ENCODE measurements at places on chromosomes 1 and 21.

- DNase-seq, result no peak
These were observed 32.3 kb upstream of the TENT5C start for GRCh38 chr1:117573386-117574023.

- no peak for DNase-seq
These were observed 5.6 kb downstream of the SH3BP5L start for GRCh38 chr1:248820041-248820585.

DNA sequence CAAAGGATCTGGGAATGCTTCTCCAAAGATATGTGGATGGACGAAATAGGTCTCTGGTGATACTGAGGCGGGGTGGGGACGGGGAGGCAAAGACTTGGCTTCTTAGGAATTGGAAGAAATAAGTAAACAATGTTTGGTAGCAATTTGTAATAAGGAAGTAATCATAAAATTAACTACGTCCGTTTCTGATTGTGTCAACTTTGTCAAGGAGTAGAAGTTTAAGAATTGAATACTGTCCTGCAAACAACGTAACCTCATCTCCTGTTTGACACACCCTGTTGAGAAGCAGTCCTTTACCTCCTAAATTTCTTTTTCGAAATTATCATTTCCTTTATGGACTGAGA lies 471 bp downstream of the POLR3C start:
- no peak for DNase-seq

DNA sequence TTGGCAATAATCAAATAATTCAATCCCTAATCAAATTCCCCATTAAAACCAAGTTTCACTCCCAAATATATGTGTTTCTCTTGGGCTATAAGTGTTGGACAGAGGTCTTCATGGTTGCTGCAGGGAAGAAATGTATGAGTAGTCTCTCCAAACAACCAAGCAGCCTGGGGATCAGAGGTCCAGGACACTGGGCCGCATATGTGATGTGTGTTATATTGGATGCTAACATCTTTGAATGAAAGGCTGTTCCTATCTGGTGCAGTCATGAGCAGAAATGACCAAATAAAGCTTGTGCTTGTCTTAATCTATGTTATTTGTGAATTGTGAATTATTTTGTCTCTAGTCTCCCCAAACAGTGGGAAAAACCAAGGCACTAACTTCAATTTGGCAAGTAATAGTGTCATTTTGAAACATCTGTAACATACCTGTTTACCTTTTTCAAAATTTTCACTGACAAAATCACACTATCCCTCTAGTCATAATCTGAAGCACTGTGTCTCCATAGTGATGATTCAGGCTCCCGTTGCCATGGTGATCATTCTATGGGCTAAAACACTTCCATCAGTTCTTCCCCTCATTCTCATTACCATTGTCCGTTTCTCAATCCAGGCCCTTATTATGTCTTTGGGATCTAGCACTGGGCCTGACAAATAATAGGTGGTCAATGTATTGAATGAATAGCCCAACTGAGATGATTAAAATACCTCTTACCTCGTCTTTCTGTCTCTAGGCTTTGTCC lies 12.5 kb upstream of the TADA1 start:
- DNase-seq, result no peak

- DNase-seq, result no peak
These were observed 43.3 kb upstream of the SOD1 start for GRCh38 chr21:31616216-31616615.

All from NCI-H187 (cell line).